Naive B cell (primary cell): ENCODE measurements at places on chromosomes 7 and 10.
A peak's percentile ranks its signal among the peaks of the same experiment; 100 is the strongest.

- H3K4me1 ChIP-seq = no peaks in the 10 kb centered on the region
- H3K36me3 ChIP-seq = no peaks in the 10 kb centered on the region
- no peak overlapping the region for H3K4me3 ChIP-seq
- no peak overlapping the region for H3K27ac ChIP-seq
- DNase-seq = no peak
Measured at GRCh38 chr7:41955893-41956675, 253.2 kb upstream of the INHBA start.

GRCh38 chr7:142440219-142440905 is 182.5 kb upstream of the PRSS58 start:
- peaks cover 11% of the 10 kb centered on the region for H3K4me1 ChIP-seq
- no peaks in the 10 kb centered on the region for H3K27me3 ChIP-seq
- H3K36me3 ChIP-seq = peaks cover 11% of the 10 kb centered on the region
- no peak overlapping the region for H3K4me3 ChIP-seq
- H3K27ac ChIP-seq = no peak overlapping the region

DNA sequence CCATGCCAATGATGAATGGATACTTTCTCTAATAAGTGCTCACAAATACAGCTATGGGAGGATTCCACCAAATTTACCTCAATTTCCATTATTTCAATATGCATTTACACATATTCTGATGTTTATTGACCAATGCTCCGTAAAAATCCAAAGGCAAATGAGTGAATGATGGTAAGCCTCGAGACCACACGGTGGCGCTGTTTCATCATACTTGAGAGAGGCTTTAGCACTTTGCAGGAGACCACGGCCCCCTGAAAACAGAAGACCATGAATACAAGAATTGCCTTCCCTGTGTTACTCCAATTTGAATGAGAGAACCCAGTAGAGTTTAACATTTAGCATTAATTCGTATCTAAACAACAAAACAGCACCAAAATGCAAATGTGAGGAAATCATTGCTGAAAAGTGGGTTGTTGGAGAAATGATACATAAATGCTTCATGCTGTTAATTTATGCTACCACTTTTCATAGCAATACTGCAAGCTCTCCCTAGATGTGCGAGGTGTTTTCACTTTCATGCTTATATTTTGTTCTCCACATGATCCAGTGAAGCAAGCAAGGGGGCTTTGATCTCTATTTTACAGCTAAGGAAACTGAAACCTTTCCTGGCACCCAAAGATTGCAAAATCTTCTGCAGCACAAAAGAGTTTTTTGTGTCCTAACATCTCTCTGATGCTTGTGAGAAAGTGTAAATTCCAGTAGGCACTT is 35.4 kb downstream of the TRIL start:
- H3K27ac ChIP-seq = no peak overlapping the region
- no peaks in the 10 kb centered on the region for H3K36me3 ChIP-seq
- H3K27me3 ChIP-seq = peaks cover 12% of the 10 kb centered on the region
- H3K4me1 ChIP-seq = peaks cover 16% of the 10 kb centered on the region

GRCh38 chr10:58892031-58892531 is 284.4 kb upstream of the PHYHIPL start:
- H3K4me1 ChIP-seq = no peaks in the 10 kb centered on the region
- no peak overlapping the region for H3K4me3 ChIP-seq
- no peaks in the 10 kb centered on the region for H3K36me3 ChIP-seq

DNA sequence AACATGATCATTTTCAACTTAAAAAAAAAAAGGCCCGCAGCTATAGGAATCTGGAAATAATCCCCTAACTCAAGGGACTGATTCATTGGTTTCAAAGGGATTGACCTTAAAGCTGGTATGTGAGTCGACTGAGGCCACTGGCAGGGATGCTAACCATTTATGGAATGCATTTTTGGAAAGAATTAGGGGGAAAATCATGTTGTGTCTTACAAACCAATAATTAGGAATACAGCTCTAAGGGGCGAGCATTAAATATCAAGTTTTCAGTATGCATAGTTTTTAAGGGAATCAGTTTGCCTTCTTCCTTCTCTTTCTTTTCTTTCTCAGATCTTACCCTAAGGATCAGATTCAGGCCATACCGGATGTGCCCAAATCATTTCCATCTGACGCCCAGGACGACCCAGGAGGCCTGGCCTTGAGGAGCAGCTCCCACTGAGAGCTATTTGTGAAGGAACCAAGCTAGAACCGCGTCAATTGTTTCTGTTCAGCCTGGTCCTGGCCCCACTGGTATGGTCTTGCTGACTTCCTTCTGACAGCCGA is 48.7 kb downstream of the BPGM start:
- H3K27me3 ChIP-seq = peaks cover 20% of the 10 kb centered on the region
- H3K4me1 ChIP-seq = no peaks in the 10 kb centered on the region
- H3K4me3 ChIP-seq = no peak overlapping the region
- no peak overlapping the region for H3K27ac ChIP-seq

- H3K4me1 ChIP-seq = peaks cover 30% of the 10 kb centered on the region
- H3K4me3 ChIP-seq = no peak overlapping the region
- DNase-seq = peak; percentile 35
- no peaks in the 10 kb centered on the region for H3K36me3 ChIP-seq
- no peaks in the 10 kb centered on the region for H3K27me3 ChIP-seq
Measured at GRCh38 chr10:49135575-49136313, 1.9 kb upstream of the FAM170B start.

GRCh38 chr7:34837801-34838201 is 179.8 kb downstream of the NPSR1 start:
- H3K36me3 ChIP-seq = no peaks in the 10 kb centered on the region
- no peak overlapping the region for H3K27ac ChIP-seq
- H3K4me3 ChIP-seq = no peak overlapping the region
- no peak for DNase-seq
- H3K27me3 ChIP-seq = peaks cover 8% of the 10 kb centered on the region

- no peak overlapping the region for H3K27ac ChIP-seq
- H3K4me1 ChIP-seq = no peaks in the 10 kb centered on the region
- DNase-seq = no peak
- H3K36me3 ChIP-seq = no peaks in the 10 kb centered on the region
- H3K27me3 ChIP-seq = peaks cover 77% of the 10 kb centered on the region
Measured at GRCh38 chr10:125050383-125050782, 108.5 kb downstream of the ZRANB1 start.

DNA sequence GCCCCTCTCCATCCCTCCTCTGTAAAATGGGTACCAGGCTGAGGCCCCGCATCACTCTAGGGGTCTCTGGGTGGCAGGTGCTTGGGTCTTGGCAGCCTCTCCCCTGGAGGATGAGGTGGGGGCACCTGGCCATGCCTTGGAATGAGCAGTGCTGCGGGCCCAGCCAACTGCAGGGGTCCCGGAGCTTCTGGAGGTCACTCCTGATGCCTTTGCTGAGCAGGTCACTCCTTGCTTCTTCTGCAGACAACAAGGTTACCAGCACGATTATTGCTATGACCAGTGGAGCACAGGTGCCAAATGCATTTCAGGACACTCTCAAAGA is 22.4 kb upstream of the ZNF488 start:
- H3K4me3 ChIP-seq = no peak overlapping the region
- H3K36me3 ChIP-seq = no peaks in the 10 kb centered on the region
- no peaks in the 10 kb centered on the region for H3K4me1 ChIP-seq

DNA sequence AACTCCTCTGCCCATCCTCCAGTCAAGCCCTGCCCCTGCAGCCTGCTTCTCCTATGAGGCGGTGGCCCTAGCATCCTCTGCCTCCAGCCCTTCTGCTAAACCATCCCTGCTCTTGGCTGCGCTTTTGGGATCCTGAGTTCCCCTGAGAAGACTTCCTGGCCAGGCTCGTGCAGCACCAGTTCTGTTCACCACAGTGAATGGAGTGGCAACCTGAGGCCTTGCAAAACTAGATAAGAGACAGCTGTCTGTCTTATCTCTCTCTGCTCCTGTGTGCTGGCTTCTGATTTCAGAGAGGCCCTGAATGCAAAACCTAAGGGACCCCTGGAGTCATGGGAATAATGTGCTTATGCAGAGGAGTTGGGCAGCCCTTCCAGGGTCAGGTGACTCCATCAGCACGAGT is 119.2 kb downstream of the TMEM178B start:
- no peaks in the 10 kb centered on the region for H3K27me3 ChIP-seq
- H3K4me1 ChIP-seq = no peaks in the 10 kb centered on the region
- H3K4me3 ChIP-seq = no peak overlapping the region

GRCh38 chr7:19009241-19009935 is 108.0 kb downstream of the TWIST1 start:
- H3K27ac ChIP-seq = no peak overlapping the region
- DNase-seq = no peak
- no peak overlapping the region for H3K4me3 ChIP-seq
- H3K36me3 ChIP-seq = no peaks in the 10 kb centered on the region
- no peaks in the 10 kb centered on the region for H3K27me3 ChIP-seq

DNA sequence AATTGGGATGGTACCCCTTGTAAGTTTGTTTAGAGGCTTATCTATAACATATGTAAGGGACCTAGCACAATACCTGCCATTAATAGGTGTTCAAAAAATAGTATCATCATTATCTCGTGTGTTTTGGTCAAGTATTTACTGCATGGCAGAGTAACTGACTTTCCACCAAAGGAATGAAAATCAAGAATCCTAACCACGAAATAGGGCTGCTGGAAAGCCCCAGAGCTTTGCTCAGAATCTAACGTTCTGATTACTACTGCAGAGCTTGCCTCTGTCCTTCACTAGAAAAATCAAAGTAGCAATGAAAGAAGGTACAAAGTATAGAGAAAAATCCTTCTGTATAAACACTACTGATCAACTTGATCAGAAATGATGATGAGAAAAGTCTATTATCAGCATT is 34.9 kb downstream of the DCLRE1C start:
- DNase-seq = no peak
- no peaks in the 10 kb centered on the region for H3K27me3 ChIP-seq
- peaks cover 11% of the 10 kb centered on the region for H3K4me1 ChIP-seq
- H3K27ac ChIP-seq = no peak overlapping the region
- no peak overlapping the region for H3K4me3 ChIP-seq

DNA sequence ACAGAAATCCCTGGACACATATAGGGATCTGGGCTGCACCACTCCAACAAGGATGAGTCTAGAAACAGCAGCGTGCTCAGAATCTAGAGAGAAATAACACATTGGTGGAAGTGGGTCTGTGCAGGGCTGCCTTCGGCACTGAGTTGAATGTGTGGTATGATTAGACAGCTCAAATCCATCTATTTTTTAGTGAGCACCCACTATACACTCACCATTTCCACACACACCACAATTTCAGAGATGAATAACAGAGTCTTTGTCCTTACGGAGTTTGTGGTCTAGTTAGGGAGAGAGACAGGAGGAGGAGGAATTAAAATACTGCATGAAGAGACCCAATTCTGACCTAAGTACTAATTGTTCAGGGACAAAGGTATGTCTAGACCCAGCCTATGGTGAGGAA is 44.2 kb downstream of the JAZF1 start:
- no peaks in the 10 kb centered on the region for H3K27me3 ChIP-seq
- H3K27ac ChIP-seq = no peak overlapping the region
- H3K36me3 ChIP-seq = peaks cover 9% of the 10 kb centered on the region
- peaks cover 70% of the 10 kb centered on the region for H3K4me1 ChIP-seq

- no peaks in the 10 kb centered on the region for H3K36me3 ChIP-seq
- H3K27me3 ChIP-seq = no peaks in the 10 kb centered on the region
- H3K4me1 ChIP-seq = no peaks in the 10 kb centered on the region
- no peak overlapping the region for H3K27ac ChIP-seq
- no peak for DNase-seq
- H3K4me3 ChIP-seq = no peak overlapping the region
Measured at GRCh38 chr7:123398921-123399320, 135.5 kb downstream of the IQUB start.

DNA sequence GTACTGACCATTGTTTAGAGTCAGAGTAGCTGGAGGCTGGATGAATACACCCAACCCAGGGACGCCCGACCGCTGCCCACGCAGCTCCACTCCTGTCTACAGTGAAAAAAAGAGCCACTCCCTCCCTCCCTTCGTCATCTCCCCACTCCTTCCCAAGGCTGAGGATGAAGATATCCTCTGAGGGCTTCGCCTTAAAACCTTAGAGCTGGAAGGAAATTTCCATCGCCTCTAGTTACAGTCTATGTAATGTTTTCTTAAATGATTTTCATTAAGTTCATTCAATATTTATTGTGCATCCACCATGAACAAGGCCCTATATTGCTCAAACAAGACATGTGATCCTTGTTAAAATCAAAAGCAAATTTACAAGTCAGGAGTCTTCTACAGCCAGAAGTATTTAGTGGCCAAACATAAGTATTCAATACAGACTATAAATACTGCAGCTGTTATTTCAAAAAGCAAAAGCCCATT is 11.3 kb upstream of the SLIT1 start:
- no peak for DNase-seq
- H3K27ac ChIP-seq = no peak overlapping the region

GRCh38 chr7:27641581-27642230 is 21.0 kb downstream of the HIBADH start:
- H3K4me3 ChIP-seq = no peak overlapping the region
- H3K27ac ChIP-seq = no peak overlapping the region
- H3K4me1 ChIP-seq = peaks cover 13% of the 10 kb centered on the region
- peaks cover 10% of the 10 kb centered on the region for H3K36me3 ChIP-seq
- no peak for DNase-seq
- no peaks in the 10 kb centered on the region for H3K27me3 ChIP-seq

DNA sequence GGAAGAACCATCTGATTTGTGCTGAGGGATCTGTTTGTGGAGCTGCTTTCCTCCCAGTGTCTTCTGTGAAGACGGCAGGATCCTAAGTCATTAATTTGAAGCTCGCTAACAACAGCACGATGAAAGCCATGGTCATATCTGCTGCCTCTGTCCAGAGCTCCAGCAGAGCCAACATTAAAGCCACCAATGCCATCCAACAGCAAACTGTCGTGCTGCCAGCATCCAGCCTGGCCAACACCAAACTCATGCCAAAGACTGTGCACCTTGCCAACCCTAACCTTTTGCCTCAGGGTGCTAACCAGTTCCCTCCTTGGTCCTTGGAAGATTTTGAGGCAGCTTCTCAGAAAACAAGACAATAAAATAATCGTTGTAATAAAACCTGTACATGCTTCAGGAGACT is 36.2 kb downstream of the HTR5A start:
- H3K36me3 ChIP-seq = no peaks in the 10 kb centered on the region
- no peak for DNase-seq
- H3K4me1 ChIP-seq = no peaks in the 10 kb centered on the region
- no peak overlapping the region for H3K4me3 ChIP-seq

DNA sequence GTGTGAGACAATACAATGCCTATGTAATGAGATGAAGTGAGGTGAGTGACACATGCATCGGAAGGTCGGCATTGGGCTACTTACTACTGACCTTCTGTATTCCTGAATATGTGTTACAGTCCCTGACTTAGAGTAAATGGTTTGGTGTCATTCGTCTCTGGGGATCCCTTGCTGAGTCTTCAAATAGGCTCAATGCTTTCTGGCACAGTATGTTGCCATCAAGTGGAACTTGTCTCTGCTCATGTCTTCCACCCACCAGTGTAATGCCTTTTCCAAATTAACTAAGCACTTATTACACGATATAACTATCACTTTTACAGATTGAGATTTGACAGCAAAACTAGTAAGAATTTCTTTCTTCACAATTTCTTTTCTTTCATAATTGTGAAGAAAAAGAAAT is 10.9 kb downstream of the CUL2 start:
- no peak overlapping the region for H3K4me3 ChIP-seq
- H3K4me1 ChIP-seq = peaks cover 35% of the 10 kb centered on the region
- H3K27me3 ChIP-seq = no peaks in the 10 kb centered on the region
- H3K27ac ChIP-seq = no peak overlapping the region
- H3K36me3 ChIP-seq = no peaks in the 10 kb centered on the region

GRCh38 chr10:101476383-101476782 is 111.7 kb downstream of the POLL start:
- no peak overlapping the region for H3K27ac ChIP-seq
- no peaks in the 10 kb centered on the region for H3K27me3 ChIP-seq
- DNase-seq = no peak

GRCh38 chr10:124005091-124005490 is 88.3 kb downstream of the CHST15 start:
- peaks cover 12% of the 10 kb centered on the region for H3K36me3 ChIP-seq
- H3K27me3 ChIP-seq = no peaks in the 10 kb centered on the region
- H3K27ac ChIP-seq = peak overlapping the region; percentile 69
- peaks cover 5% of the 10 kb centered on the region for H3K4me1 ChIP-seq
- H3K4me3 ChIP-seq = no peak overlapping the region
- DNase-seq = no peak
